CD4-positive, alpha-beta memory T cell (primary cell): ENCODE measurements at places on chromosomes 2 and 18. TPM values are rescaled to one million over a fixed set of nuclear protein-coding genes. Genes with fewer than 3 reads are reported as not detected.

Gene CHST10
- 0.98 TPM for polyA plus RNA-seq

Gene FIGN
- polyA plus RNA-seq = not detected

Gene BCL2L11
- 4.7 TPM for polyA plus RNA-seq

- no peak for DNase-seq
These were observed 82.2 kb upstream of the LRPPRC start for GRCh38 chr2:44077942-44078511.

- DNase-seq = no peak
These were observed 35.9 kb upstream of the SCN9A start for GRCh38 chr2:166411473-166412230.

GRCh38 chr18:8834881-8835280, 129.5 kb downstream of the MTCL1 start:
- DNase-seq = no peak

GRCh38 chr2:240479111-240479501, 43.6 kb downstream of the GPC1 start:
- no peak for DNase-seq

DNA sequence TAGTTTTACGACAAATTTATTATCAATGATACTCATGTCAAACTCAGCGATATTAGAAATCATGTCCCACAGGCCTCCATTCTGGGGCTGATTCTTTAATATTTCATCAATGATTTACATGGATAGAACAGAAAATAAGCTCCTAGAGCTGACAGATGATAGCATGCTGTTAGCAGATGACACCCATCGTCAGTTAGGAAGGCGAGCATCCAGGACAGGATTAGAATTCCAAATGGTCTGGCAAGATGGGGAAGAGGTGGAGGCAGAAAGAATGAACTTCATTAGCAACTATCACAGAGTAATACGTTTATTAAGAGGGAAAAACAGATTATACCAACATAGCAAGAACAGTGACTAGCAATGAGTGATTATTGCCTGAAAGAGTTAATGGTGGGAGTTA, 46.2 kb upstream of the ACVR1 start:
- no peak for DNase-seq

DNA sequence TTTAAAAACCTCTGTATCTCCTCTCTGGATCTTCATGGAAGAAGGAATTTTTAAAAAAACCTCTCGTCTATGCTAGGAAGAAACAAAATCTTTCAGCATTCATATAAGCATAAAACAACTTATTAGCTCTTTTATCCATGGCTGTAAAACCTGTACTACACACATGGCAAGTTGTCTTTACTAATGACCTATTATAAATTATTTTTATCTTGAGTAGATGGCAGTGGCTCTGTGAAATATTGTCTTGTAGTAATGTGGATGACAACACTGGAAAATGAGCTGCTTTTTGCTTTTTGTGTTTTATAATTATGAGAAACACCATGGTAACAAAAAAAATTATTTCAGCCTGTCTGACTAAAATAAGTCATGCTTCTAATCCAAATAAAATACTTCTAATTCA, 18.9 kb downstream of the PHLPP1 start:
- DNase-seq = no peak

- DNase-seq = peak; percentile 35
These were observed 3.0 kb downstream of the HNRNPLL start for GRCh38 chr2:38599706-38600105.

DNA sequence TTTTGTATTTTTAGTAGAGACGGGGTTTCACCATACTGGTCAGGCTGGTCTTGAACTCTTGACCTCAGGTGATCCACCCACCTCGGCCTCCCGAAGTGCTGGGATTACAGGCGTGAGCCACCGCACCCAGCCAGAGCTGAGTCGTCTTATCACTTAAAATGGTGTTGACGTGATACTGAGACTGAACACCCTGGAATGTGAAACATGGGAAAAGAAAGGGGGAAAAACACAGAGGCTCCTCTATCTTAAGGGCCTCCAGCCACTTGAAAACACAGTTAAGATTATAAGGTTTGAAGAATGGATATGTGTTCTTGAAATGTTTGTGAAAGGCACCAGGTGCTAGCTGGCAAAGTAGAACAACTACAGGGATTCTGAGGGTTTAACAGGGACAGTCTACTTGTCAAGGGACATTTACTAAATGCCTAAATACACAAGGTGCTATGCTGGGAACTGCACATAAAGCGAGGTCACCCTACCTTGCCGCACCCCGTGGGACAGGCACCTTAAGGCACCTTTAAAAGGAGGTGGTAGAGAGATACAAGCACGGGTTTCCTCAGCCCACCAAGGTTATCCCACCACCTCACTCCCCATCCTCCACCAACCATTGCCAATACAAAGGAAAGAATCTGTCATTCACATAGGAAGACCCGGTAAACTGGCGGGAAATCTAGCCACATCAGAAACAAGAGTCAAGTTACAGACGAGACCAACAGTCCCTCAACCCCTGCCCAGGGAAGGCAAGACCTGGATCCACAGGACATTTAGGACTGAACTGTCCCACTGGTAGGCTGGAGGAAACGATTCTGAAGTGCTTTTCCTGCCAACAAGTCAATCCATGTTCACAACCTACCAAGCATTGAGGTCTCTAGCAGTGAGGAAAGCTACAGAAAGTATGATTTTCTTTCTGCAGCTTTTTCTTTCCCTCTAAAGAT, 43.4 kb downstream of the STK39 start:
- no peak for DNase-seq

- DNase-seq = no peak
These were observed 52.7 kb downstream of the SPRED2 start for GRCh38 chr2:65379721-65380171.

- DNase-seq = no peak
These were observed 433.7 kb upstream of the TRIB2 start for GRCh38 chr2:12282780-12283695.
